Fibroblast of skin of left biceps (primary cell): ENCODE measurements at places on chromosomes 4 and X.

DNA sequence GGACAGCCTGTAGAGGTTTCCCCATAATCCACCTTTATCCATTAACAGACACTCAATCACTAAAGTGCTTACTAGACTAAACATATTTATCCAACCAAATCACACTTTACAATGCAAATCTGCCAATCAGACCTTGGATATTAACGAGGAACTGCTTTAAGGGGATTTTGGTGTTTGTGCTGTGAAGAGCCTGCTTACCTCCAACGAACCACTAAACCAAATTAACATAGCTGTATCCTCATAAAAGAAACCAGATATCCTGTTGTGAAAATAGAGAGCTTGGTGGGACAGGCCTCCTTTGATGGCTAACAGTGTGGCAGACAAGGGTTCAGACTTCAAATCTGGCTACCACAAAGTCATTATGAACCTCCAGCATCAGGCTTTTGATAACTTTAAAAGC is 252.6 kb upstream of the HAND2 start:
- no peak for DNase-seq

DNA sequence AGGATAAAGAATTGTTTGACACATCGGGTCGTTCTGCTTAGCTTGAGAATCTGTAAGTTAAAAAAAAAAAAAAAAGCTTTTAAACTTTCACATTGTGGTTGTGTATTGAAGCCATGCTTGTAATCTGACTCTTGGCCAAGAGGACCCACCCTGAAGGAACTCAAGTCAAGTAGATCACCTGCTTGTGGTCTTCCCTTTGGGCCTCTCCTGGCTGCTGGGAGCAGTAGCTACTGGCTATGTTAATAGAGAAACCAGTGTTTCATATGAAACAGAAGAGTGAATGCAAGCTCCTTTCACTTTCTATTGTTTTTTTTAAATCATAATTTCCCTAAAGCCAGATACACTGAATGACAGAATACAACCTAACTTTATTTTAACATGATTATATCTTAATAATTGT is 402.4 kb upstream of the NDST4 start:
- no peak for DNase-seq

- DNase-seq, result peak; percentile 13
Observed at GRCh38 chrX:120426599-120426998, 42.5 kb downstream of the LAMP2 start.

- DNase-seq, result no peak
Observed at GRCh38 chr4:38155589-38156294, 195.5 kb downstream of the PTTG2 start.

GRCh38 chr4:67554096-67554495 is 4.4 kb upstream of the STAP1 start:
- no peak for DNase-seq

DNA sequence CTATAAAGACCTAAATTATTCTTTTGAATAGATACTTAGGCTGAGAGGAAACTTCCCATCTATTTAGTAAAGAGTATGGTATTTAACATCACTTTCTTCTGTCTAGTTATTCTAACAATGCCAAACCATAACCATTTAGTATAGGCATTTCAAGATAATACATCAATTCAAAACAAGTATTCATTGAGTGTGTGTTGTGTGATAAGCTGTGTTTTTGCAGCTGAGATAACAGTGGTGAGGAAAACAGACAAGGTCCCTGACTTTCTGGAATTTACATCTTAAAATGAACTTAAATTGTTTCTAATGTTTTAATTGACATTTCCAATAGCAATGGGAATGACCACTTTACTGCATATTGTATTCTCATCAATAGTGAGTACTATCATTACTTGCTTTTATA is 22.4 kb upstream of the TSPAN5 start:
- DNase-seq, result no peak

DNA sequence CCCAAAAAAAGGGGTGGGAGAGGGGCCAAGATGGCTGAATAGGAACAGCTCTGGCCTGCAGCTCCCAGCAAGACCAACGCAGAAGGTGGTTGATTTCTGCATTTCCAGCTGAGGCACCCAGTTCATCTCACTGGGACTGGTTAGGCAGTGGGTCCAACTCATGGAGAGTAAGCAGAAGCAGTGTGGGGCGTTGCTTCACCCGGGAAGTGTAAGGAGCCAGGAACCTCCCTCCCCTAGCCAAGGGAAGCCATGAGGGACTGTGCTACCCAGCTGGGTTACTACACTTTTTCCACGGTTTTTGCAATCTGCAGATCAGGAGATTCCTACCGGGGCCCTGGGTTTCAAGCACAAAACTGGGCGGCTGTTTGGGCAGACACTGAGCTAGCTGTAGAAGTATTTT is 13.9 kb upstream of the OCIAD1 start:
- DNase-seq, result no peak

GRCh38 chr4:1290165-1290977 is 680 bp downstream of the MAEA start:
- DNase-seq, result no peak

GRCh38 chrX:86154553-86154952 is 6.3 kb downstream of the DACH2 start:
- DNase-seq, result no peak

DNA sequence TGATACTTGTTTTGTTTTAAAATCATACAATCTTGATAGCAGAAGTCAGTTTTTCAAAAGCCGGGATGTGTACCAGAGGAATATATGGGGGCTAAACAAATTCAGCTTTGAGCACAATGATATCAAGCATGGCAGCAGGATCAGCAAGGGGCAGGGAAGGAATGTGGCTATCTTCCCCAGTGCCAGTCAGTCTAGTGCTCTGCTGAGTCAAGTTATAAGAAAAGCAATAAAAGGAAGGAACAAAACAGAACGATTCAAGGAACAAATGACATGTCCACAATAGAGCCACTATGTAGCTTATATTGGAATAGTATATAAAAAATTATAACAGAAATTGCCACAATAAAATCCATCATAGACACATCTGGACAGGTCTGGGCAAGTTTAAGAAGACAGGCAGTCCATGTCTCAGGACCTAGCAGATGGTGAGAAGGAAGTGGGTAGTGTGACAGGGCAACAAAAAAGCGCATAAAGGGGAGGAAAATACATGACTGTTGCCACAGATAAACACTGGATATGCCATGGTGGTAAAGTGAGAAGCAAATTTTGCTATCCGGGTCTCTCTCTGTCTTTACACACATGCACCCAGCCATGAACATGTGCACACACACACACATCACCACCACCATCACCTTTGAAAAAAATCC is 518.2 kb upstream of the HTR2C start:
- no peak for DNase-seq

DNA sequence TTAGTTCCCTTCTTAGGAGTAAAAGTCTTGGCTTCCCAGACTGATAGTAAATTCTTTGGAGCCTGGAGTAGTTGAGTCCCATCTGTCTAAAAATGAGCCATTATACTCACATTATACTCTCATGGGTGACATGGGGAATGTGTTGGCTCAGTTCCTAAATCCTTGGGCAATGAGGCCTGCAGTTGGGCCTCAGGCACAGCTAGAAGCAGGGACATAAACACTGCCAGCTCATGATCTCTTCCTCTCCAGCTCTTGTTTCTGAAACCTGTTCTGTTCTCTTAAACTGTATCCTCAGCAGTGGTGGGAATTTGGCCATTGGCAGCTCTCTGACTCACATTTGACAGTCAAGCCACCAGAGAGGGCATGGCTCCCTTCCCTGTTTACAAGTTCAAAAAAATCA is 212.5 kb downstream of the SPATA18 start:
- DNase-seq, result no peak

DNA sequence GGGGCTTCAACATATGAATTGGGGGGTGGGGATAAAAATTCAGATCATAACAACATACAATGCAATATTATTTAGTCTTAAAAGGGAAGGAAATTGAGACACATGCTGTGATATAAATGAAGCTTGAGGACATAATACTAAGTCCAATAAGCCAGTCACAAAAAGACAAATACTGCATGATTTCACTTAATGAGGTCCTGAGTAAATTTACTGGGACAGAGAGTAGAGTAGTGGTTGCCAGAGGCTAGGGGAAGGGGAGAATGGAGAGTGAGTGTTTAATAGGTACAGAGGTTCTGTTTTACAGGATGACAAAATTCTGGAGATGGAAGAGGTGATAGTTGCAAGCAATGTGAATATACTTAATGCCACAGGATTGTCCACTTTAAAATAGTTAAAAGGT is 89.2 kb upstream of the RAPGEF2 start:
- DNase-seq, result no peak

DNA sequence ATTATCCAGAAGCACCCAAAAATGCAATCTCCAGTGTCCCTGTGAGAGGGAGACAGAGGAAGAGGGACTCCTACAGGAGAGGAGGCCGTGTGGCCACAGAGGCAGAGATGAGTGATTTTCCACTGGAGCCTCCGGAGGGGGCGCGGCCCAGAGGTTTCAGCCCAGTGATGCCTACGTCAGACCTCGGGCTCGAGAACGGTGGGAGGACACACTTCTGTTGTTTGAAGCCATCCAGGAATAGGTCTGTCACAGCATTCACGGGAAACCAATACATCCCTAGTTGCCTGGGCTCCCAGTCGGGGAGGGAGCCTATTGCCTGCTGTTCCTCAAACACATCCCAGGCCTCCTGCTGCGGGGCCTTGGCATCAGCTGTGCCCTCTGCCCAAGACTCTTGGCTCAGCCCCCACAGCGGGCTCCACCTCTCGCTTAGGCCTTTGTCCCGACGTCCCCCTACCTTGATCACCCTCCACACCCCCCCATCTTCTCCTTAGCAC is 39.2 kb upstream of the HMX1 start:
- DNase-seq, result no peak
